Urinary bladder (tissue), 4 donors: ENCODE measurements at places on chromosomes 5 and 9. TPM values are rescaled to one million over a fixed set of nuclear protein-coding genes. Genes with fewer than 3 reads are reported as not detected.

The RLN2 gene
- total RNA-seq: not detected

The GPX8 gene
- 120 TPM for total RNA-seq

The EMB gene
- 12.7 TPM for total RNA-seq

The CDKN2B-AS1 gene
- 2.2 TPM for total RNA-seq

The INSL6 gene
- not detected for total RNA-seq

The ACER2 gene
- total RNA-seq: 57.7 TPM

The LMNB1 gene
- 49.1 TPM for total RNA-seq

The EIF4E1B gene
- total RNA-seq: not detected

The GARIN3 gene
- not detected for total RNA-seq

The IFNA17 gene
- total RNA-seq: not detected

The GLDC gene
- 0.74 TPM for total RNA-seq

The HAVCR2 gene
- 8.7 TPM for total RNA-seq

The IFNB1 gene
- total RNA-seq: not detected

The HAND1 gene
- total RNA-seq: 0.63 TPM

The FOXE1 gene
- total RNA-seq: not detected

The SMIM3 gene
- 10.2 TPM for total RNA-seq

The PTPN3 gene
- total RNA-seq: 4.2 TPM

The ANAPC2 gene
- total RNA-seq: 18.6 TPM

The TIFAB gene
- 0.37 TPM for total RNA-seq

The PCDHB6 gene
- total RNA-seq: 1.1 TPM

The PCDHA6 gene
- 0.95 TPM for total RNA-seq

The CDC20B gene
- total RNA-seq: not detected

The DDX4 gene
- 0.42 TPM for total RNA-seq

The PRXL2C gene
- 19.7 TPM for total RNA-seq

The NSMF gene
- total RNA-seq: 8.6 TPM

The PTPRD gene
- total RNA-seq: 210 TPM

The SLC34A1 gene
- not detected for total RNA-seq

The CARD6 gene
- total RNA-seq: 6.0 TPM

The MORN5 gene
- total RNA-seq: 8.4 TPM

The DBN1 gene
- 53.9 TPM for total RNA-seq

The RFX3 gene
- 24.7 TPM for total RNA-seq

The PIP5K1B gene
- 6.4 TPM for total RNA-seq

The TAF11L14 gene
- not detected for total RNA-seq

The WDR38 gene
- total RNA-seq: not detected

The RNF130 gene
- 69.2 TPM for total RNA-seq
